ENCODE measurements at places on chromosomes 5 and 9.

GRCh38 chr5:121805911-121806310 is 45.8 kb upstream of the FTMT start:
- no peak for DNase-seq

- DNase-seq, result no peak
These were observed 12.5 kb downstream of the ARAP3 start for GRCh38 chr5:141669520-141669919.

DNA sequence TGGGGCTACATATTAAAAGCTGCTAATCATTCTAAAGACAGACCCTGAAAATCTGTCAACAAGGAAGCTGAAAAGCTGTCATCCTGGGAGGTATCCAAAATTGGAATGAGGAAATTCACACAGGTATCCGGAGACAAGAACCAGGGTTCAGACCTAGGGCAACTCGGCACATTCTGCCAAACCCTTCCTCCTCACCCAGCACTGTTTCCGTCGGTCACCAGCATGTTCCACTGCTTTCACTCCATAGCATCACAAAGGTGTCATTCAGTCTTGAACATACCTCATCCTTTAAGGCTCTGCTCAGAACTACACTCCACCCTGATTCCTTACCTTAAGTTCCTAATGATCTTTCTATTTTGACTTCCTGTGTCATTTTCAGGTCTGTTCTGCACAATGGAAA is 153.1 kb upstream of the RASA1 start:
- no peak for DNase-seq

- no peak for DNase-seq
These were observed 38.9 kb upstream of the STXBP1 start for GRCh38 chr9:127572961-127573721.

DNA sequence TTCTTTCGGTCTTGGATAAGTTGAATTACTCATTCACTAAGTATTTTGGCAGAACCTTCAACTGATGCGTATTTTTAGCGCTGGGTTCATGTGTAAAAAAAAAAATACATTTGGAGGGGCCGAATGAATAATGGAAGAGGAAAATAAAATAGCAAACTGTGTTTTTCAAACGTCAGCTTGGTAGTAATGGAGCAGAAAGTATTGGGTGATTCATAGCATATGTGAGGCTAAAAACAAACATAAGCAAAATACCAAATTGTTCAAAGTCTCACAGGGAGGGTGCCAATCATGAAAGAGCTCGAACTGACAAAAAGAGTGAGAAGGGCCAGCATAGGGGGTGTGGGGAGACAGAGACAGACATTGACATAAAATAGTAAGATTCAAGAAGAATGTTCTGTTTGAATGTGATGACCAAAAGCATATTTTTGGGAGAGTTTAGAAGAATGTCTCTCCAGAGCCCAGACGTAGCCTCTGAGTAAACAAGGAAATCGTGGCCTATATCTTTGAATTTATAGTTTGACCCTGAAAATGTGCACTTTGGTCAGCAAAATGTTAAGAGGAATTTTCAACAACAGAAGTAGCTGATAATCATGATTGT is 174.9 kb upstream of the HMHB1 start:
- no peak for DNase-seq

- no peak for DNase-seq
These were observed 13.4 kb upstream of the ZDHHC21 start for GRCh38 chr9:14706530-14707140.

DNA sequence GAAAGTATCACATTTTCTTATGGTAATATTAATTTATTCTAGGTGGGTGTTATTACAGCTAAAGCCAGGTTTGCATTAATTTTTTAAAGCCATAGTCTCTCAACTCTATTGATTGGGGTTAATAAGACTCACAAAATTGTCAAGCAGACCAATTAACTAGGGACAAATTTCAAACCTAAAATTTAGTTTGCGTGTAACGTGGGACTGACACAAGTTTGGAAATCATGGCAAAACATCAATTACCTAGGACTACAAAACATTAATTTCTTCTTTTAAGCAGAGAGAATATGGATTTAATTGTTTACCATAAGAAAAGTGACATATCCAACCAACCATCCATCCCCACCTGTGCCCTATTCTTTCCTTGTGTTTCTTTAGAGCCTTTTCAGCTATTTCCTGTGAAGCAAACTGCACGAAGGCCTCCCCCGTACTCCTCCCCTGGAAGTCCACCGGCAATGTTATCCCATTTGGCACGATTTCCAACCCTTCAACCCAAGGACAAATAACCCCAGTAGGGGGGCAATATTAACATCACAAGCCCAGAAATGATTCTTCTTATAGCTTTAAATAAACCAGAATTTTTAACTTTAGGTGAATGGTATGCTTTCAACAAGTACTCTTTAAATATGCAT is 4.4 kb downstream of the HNRNPH1 start:
- no peak for DNase-seq
